CD8-positive, alpha-beta memory T cell (primary cell): ENCODE measurements at places on chromosomes 3 and 15. TPM values are rescaled to one million over a fixed set of nuclear protein-coding genes. Genes with fewer than 3 reads are reported as not detected.
A peak's percentile ranks its signal among the peaks of the same experiment; 100 is the strongest.

DNA sequence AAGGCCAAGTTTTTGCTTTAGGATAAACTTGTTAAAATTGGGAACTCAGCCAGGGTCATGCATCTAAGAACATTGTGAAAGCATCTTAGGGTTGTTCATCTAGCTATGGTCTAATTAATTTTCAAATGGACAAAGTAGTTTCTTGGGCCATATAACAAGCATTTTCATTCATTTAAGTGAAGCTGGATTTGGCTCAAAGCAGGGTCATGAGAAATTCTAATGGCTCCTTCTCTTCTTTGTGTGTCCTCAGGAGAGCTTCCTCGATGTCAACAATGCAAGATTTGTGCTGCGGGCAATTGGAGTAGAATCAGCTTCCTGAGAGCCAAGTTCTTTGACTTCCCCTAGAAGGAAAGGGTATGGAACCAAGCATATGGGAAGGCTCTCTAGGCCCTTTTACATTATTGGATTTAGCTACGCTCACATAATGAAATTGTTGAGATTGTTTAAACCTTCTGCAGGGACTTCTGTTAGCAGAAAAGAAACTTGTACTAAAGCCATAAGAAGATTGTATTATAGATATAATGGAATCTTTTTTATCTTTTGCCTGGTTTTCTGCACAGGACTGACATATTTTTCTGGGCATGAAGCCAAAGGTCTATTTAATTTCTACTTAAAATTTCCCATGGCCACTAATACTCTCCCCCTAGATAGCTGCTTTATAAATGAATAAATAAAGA is 1.8 kb upstream of the SAMMSON start:
- H3K4me3 ChIP-seq = no peak overlapping the region
- DNase-seq = no peak
- H3K27me3 ChIP-seq = no peaks in the 10 kb centered on the region
- no peaks in the 10 kb centered on the region for H3K4me1 ChIP-seq

DNA sequence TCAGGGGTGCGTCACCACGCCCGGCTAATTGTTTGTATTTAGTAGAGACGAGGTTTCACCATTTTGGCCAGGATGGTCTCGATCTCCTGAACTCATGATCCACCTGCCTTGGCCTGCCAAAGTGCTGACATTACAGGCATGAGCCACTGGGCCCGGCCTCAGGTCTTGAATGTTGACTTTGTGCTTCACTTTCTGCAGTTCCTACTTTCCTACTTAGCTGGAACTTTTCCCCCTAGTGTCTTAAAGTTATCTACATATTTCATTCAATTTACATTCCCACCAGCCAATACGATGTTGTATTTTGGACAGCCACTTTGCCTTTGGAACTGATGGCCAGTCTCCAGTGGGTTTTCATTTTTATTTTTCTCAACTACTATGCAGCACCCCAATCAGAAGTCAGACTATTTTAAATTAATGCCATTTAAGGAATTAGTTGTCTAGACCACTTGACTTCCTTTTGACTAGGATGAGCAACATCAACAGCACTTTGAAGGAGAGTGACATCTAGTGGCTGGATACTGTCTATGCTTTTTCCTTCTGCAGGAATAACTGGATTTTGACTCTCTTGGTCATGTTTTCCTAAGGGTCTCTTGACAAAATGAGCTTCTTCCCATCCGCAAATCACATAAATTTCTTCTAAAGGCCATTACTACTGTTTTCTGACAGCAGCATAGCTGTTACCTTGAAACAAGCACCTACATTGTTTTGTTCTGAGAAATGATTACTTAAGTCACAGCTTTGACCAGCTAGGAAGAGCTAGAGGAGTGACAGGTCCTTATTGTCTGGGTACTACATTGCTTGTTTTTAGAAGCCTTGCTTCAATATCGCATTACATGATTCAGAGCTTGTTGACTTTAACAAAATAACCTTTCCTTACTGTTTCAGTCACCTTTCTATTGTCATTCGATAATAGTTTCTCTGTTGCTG is 140.2 kb downstream of the ITPR1 start:
- no peak for DNase-seq
- H3K4me3 ChIP-seq = no peak overlapping the region
- no peaks in the 10 kb centered on the region for H3K4me1 ChIP-seq
- H3K36me3 ChIP-seq = no peaks in the 10 kb centered on the region
- no peak overlapping the region for H3K27ac ChIP-seq

DNA sequence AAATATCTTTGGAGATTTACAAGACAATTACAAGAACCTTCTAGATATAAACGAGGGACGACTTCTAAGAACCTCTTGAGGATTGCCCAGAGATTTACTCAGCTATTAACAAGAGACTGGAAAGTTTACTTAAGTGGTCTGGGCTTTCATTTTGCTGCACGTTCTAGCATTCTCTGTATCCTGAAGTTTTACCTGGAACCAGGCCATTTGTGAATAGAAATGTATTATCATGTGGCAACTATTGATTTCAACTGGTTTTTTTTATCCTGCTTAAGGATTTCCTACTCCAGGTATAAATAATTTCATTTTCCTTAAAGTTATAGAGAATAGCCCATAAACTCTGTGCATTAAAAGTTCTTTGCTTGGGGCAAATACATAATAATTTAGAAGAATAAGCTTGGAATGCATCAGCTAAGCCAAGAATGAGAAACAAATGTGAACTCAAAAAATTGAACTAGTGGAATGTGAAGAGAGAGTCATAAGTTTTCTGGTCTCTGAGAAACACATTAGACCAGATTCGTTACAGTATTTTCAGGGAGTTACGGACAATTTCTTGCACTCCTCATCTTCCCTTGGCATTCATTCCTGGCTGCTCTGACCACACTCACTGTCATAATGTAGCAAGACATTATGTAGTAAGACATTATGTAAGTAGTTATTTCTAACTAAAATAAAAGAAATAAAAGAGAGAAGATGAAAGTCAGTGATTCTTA is 1.3 kb downstream of the AQP9 start:
- no peak overlapping the region for H3K27ac ChIP-seq
- no peak for DNase-seq
- no peaks in the 10 kb centered on the region for H3K36me3 ChIP-seq

GRCh38 chr15:81480645-81481053 is 106.6 kb upstream of the TMC3 start:
- DNase-seq = peak; percentile 23
- no peak overlapping the region for H3K27ac ChIP-seq
- H3K4me3 ChIP-seq = no peak overlapping the region

GRCh38 chr3:59654123-59654479 is 604.3 kb upstream of the CFAP20DC start:
- H3K4me1 ChIP-seq = no peaks in the 10 kb centered on the region
- no peak overlapping the region for H3K4me3 ChIP-seq
- H3K36me3 ChIP-seq = no peaks in the 10 kb centered on the region
- H3K27me3 ChIP-seq = no peaks in the 10 kb centered on the region
- H3K27ac ChIP-seq = no peak overlapping the region

Gene LDHAL6B
- total RNA-seq = not detected

Gene TLR9
- total RNA-seq = 0.16 TPM

DNA sequence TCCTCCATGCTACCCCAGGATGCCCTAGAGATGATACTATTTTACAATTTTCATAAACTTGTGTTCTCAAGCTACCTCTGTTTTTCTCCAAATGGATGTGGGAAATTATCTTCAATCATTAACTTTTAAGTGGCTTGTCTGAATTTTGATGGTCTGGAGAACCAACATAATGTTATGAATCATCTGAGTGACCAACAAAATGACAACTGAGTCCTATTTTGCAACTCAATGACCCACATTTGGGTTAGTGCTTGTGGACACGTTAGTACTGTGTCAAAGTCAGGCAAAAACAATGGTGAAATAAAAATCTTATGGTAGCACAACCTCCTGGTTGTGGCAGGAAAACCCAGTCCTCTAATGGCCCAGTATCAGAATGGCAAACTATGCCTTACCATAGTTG is 352.4 kb upstream of the ZNF385D start:
- H3K4me3 ChIP-seq = no peak overlapping the region
- DNase-seq = no peak
- H3K36me3 ChIP-seq = no peaks in the 10 kb centered on the region
- H3K27ac ChIP-seq = no peak overlapping the region
- H3K27me3 ChIP-seq = no peaks in the 10 kb centered on the region
- no peaks in the 10 kb centered on the region for H3K4me1 ChIP-seq

- H3K36me3 ChIP-seq = no peaks in the 10 kb centered on the region
- H3K27me3 ChIP-seq = no peaks in the 10 kb centered on the region
- peak within 1 kb of the TSS; percentile 59 for H3K4me3 ChIP-seq
- peak within 1 kb of the TSS; percentile 63 for H3K27ac ChIP-seq
Measured at GRCh38 chr3:38346587-38347410, at the start of gene XYLB. Gene XYLB, plus strand, starts transcription at chr3:38346785. Its CDS starts 84 bp downstream, at chr3:38346869.

DNA sequence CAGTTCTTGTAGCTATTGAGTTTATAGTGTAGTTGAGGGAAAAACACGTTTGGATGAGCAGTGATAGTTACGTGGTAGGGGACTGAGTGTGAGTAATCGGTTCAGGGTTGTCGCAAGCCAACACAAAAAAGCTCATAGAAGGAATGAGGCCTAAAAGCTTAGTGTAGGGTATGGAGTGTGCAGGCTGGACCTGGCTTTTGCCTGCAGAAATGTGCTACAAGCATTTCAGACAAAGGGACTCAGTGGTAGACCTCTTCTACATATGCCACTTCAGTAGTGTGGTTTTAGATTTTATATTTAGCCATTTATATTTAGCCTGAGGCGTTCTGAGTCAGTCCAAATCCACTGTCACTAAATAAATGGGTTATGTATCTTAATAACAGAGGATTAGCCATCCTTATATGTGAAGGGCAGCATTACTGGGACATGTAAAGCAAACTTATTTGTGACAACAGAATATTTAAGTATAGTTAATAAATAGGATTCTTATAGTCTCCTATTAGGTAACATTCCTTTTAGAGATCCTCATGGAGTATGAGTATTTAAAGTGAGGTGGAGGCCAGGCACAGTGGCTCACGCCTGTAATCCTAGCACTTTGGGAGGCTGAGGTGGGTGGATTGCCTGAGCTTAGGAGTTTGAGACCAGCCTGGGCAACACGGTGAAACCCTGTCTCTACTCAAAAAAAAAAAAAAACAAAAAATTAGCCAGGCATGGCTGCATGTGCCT is 21.8 kb downstream of the ATP2C1 start:
- H3K36me3 ChIP-seq = no peaks in the 10 kb centered on the region
- H3K27ac ChIP-seq = no peak overlapping the region
- DNase-seq = no peak

DNA sequence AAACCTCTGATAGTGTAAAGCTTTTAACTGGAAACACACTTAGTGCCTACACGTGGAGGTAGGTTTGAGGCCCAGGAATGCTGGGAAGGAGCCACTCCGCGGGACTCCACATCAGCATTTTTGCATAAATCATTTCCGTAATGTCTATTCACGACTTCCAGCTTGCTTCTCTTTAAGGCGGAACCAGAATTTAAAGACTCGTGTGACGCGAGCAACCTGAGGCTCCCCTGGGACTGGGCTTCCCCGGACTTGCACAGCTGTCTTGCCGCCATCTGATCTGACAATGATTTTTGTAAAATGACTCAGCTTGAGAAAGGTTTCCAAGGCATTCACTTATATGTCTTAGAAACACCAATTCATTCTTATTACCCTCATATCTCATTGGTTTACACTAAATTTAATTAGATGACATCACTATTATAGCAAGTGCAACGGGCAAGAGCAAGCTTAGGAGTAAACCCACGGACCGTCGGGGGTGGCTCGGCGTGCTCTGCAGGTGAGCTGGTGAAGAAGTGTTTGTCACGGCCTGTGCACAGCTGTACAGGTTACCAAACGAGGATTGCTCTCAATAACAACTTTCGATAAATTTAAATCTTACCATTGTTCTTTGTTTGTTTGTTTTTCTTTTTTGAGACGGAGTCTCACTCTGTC is 95.2 kb downstream of the CHSY1 start:
- no peak overlapping the region for H3K4me3 ChIP-seq
- H3K4me1 ChIP-seq = no peaks in the 10 kb centered on the region
- no peaks in the 10 kb centered on the region for H3K27me3 ChIP-seq
- H3K36me3 ChIP-seq = no peaks in the 10 kb centered on the region
- no peak for DNase-seq
- no peak overlapping the region for H3K27ac ChIP-seq

DNA sequence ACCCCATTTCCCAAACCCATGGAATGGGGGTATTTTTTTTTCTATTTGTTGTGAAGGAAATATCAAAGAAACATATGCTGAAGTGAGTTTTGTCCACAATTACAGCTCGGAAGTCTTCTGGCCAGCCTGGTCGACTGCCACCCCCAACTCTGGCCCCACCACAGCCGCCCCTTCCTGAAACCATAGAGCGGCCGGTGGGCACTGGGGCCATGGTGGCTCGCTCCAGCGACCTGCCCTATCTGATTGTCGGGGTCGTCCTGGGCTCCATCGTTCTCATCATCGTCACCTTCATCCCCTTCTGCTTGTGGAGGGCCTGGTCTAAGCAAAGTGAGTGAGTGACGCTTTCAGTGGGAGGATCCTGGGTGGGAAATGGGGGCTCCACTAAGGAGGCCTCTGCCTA is 71.9 kb downstream of the BOC start:
- DNase-seq = no peak
- no peaks in the 10 kb centered on the region for H3K27me3 ChIP-seq
- H3K4me1 ChIP-seq = no peaks in the 10 kb centered on the region
- no peak overlapping the region for H3K4me3 ChIP-seq
- H3K27ac ChIP-seq = no peak overlapping the region
- H3K36me3 ChIP-seq = no peaks in the 10 kb centered on the region

DNA sequence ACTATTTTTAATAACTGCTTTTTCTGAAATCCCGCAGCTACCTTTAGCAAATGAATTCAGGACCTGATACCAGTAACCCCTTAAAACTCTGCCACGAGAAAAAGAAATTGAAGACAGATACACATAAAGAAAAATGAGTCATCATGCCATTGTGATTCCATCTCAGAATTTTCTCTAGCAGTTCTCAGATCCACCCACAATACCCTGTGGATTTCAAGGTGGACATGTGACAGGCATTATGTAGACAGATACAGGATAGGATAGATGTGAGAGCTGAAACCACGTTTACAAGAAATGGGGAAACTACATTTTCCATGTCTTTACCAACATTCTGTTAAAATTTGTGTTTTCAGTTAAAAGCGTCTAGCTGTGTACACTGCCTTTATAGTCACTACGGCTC is 291.9 kb upstream of the NR2F2 start:
- H3K27ac ChIP-seq = no peak overlapping the region
- no peaks in the 10 kb centered on the region for H3K4me1 ChIP-seq
- H3K4me3 ChIP-seq = no peak overlapping the region
- DNase-seq = no peak

- no peak for DNase-seq
- no peaks in the 10 kb centered on the region for H3K36me3 ChIP-seq
- no peak overlapping the region for H3K27ac ChIP-seq
- H3K4me1 ChIP-seq = no peaks in the 10 kb centered on the region
- H3K27me3 ChIP-seq = no peaks in the 10 kb centered on the region
Measured at GRCh38 chr3:169104972-169105371, 558.5 kb downstream of the MECOM start.

Gene SLC51A
- total RNA-seq = not detected
